ENCODE measurements at places on chromosomes 3 and 15. TPM values are rescaled to one million over a fixed set of nuclear protein-coding genes. Genes with fewer than 3 reads are reported as not detected.
A peak's percentile ranks its signal among the peaks of the same experiment; 100 is the strongest.

Gene SLC9A9
- total RNA-seq: 42.5 TPM

DNA sequence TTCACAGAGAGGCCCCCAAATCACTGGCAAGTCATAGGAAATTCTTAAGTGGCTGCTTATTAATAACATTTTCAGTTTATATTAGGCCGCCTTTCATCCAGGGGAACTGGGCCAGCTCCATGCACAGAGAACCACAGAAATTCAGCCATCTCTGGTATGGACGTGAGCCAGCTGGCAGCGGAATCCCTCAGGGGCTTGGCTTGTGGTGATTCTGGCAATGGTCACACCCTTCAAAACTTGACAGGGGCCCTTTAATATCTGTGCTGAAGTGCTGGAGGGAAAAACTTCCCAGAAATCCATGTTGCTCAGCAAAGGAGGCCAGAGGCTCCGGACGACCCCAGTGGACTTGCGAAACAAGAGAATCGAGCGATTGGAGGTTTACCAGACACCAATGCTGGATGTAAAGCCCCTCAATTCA lies 11.3 kb downstream of the PRICKLE2 start:
- no peaks in the 10 kb centered on the region for H3K36me3 ChIP-seq
- H3K4me3 ChIP-seq: no peak overlapping the region
- no peaks in the 10 kb centered on the region for H3K4me1 ChIP-seq
- no peak for DNase-seq
- no peaks in the 10 kb centered on the region for H3K27me3 ChIP-seq
- H3K27ac ChIP-seq: peak overlapping the region; percentile 26

DNA sequence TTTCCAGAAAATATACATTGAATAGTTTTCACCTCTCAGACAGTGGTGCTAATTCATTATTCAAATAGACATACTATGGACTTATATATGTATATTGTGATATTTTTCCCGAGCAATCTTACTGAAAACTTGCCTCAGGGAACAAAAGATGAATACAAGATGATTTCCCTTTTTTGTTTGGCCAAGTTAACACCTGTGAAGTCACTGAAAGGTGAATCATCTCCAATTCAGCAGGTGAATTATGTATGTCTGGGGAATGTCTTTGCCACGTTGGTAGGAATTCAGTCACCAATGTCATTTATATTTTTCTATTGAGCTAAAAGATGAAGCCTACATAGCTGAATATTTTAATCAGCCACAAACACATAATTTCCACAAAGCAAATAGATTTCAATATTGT lies 88.2 kb downstream of the GPR156 start:
- H3K27ac ChIP-seq: no peak overlapping the region
- no peaks in the 10 kb centered on the region for H3K27me3 ChIP-seq
- H3K4me3 ChIP-seq: no peak overlapping the region
- no peaks in the 10 kb centered on the region for H3K4me1 ChIP-seq
- no peaks in the 10 kb centered on the region for H3K36me3 ChIP-seq
- DNase-seq: no peak

DNA sequence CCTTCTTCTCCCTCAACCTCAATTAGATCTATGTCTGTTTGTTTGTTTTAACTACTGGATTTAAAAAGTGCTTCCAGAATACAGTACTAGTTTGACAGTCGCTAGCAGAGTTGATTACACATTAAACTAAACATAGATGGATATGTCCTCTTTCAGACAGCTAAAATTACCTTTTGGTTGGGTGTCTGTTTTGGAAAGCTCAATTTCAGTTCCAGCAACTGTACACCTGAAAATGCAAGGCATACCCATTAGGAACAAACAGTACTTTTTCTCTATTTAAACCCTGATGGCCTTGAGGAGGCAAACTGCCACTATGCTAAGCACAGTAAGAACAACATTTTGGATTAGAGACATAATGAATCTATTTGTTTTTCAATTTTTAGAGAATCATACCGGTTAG lies 234.4 kb downstream of the UNC13C start:
- H3K27ac ChIP-seq: no peak overlapping the region
- DNase-seq: no peak
- no peak overlapping the region for H3K4me3 ChIP-seq

- peaks cover 81% of the 10 kb centered on the region for H3K4me1 ChIP-seq
- no peaks in the 10 kb centered on the region for H3K27me3 ChIP-seq
- H3K4me3 ChIP-seq: no peak overlapping the region
Measured at GRCh38 chr15:51190424-51191068, 95.8 kb upstream of the TNFAIP8L3 start.

- DNase-seq: no peak
- no peaks in the 10 kb centered on the region for H3K4me1 ChIP-seq
- H3K27me3 ChIP-seq: no peaks in the 10 kb centered on the region
- H3K4me3 ChIP-seq: no peak overlapping the region
- H3K27ac ChIP-seq: no peak overlapping the region
- no peaks in the 10 kb centered on the region for H3K36me3 ChIP-seq
Measured at GRCh38 chr3:11245276-11245675, 26.9 kb upstream of the ATG7 start.

DNA sequence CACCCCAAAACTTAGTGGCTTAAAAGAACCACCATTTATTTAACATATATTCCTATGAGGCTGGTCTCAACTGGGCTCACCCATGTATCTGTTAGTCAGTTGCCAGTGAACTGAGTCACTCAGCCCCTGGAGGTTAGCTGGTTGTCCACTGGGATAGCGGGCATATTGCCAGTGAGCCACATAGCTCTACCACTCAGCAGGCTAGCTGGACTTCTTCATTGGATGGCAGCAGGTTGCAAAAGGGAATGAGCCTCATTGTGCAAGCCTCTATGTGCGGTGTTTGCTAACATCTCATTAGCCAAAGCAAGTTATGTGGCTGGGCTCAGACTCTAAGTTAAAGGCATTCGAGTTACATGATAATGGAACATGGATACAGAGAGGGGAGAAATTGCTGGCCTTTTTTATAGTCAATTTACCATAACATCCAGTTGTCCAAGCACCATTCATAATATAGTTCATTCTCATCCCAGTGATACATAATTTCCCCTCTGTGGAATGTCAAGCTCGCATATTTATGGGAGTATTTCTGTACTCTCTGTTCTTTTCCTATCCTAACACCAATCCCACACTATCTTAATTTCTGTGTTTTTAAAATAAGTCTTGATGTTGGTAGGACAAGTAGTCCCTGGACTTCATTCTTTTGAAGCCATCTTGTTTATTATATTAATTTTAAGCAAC lies 8.7 kb downstream of the BTD start:
- H3K27me3 ChIP-seq: no peaks in the 10 kb centered on the region
- H3K4me1 ChIP-seq: peaks cover 6% of the 10 kb centered on the region
- H3K27ac ChIP-seq: peak overlapping the region; percentile 19
- H3K36me3 ChIP-seq: no peaks in the 10 kb centered on the region
- H3K4me3 ChIP-seq: no peak overlapping the region

- no peaks in the 10 kb centered on the region for H3K27me3 ChIP-seq
- no peak overlapping the region for H3K27ac ChIP-seq
- H3K4me1 ChIP-seq: peaks cover 5% of the 10 kb centered on the region
- DNase-seq: no peak
- no peak overlapping the region for H3K4me3 ChIP-seq
Measured at GRCh38 chr3:179421500-179421899, 29.8 kb downstream of the GNB4 start.

GRCh38 chr15:91665212-91665611 lies 188.3 kb upstream of the SLCO3A1 start:
- no peaks in the 10 kb centered on the region for H3K4me1 ChIP-seq
- H3K27me3 ChIP-seq: peaks cover 4% of the 10 kb centered on the region
- no peak overlapping the region for H3K4me3 ChIP-seq
- no peak for DNase-seq
- no peak overlapping the region for H3K27ac ChIP-seq

GRCh38 chr3:59542276-59542675 lies 492.5 kb upstream of the CFAP20DC start:
- H3K27me3 ChIP-seq: no peaks in the 10 kb centered on the region
- no peak overlapping the region for H3K4me3 ChIP-seq
- no peak overlapping the region for H3K27ac ChIP-seq
- H3K4me1 ChIP-seq: no peaks in the 10 kb centered on the region
- H3K36me3 ChIP-seq: no peaks in the 10 kb centered on the region
- no peak for DNase-seq

DNA sequence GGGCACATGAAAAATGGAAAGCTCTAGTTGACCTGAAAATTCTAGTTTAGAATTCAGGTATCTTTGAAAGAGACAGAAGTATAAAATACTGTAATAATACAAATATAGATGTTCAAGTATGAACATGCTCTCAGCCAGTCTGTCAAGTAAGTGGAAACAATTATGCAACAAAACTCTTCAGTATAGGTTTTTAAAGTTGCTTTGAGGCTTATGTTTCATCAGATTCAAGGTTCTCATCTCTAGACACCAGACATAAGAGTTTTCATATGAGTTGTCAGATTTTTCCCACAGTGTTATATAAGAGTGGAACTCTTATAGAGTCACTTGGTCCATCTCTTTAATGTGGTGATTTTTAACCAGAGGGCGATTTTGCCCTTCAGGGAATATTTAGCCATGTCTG lies 22.0 kb downstream of the CMSS1 start:
- no peak for DNase-seq
- no peaks in the 10 kb centered on the region for H3K36me3 ChIP-seq
- no peaks in the 10 kb centered on the region for H3K27me3 ChIP-seq

GRCh38 chr3:184796551-184796950 lies 15.4 kb upstream of the VPS8 start:
- H3K4me3 ChIP-seq: no peak overlapping the region
- no peaks in the 10 kb centered on the region for H3K36me3 ChIP-seq
- no peak overlapping the region for H3K27ac ChIP-seq
- no peak for DNase-seq
- H3K4me1 ChIP-seq: no peaks in the 10 kb centered on the region
- H3K27me3 ChIP-seq: no peaks in the 10 kb centered on the region

- no peak overlapping the region for H3K27ac ChIP-seq
- H3K4me1 ChIP-seq: peaks cover 12% of the 10 kb centered on the region
- H3K36me3 ChIP-seq: no peaks in the 10 kb centered on the region
Measured at GRCh38 chr3:122936335-122936734, 91.2 kb downstream of the SEMA5B start.

DNA sequence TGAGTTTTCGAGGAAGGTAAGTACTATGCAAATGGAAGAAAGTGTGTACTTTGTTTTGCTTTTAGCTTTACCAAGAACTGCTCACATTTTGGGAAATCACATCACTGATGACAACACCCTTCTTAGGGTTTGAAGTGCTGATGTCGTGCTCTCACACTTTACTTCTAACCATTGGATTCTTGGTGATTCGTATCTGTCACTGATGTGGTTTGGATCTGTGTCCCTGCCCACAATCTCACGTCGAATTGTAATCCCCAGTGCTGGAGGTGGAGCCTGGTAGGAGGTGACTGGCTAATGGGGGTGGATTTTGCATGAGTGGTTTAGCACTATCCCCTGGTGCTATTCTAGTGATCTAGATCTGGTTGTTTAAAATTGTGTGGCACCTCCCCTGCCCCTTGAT lies 75.4 kb upstream of the RGMA start:
- no peaks in the 10 kb centered on the region for H3K36me3 ChIP-seq
- no peak overlapping the region for H3K27ac ChIP-seq
- H3K4me1 ChIP-seq: no peaks in the 10 kb centered on the region
- H3K4me3 ChIP-seq: no peak overlapping the region

- no peaks in the 10 kb centered on the region for H3K4me1 ChIP-seq
- no peak for DNase-seq
- H3K36me3 ChIP-seq: no peaks in the 10 kb centered on the region
- H3K4me3 ChIP-seq: no peak overlapping the region
Measured at GRCh38 chr3:106805625-106806024, 571.6 kb upstream of the CCDC54 start.

- no peaks in the 10 kb centered on the region for H3K27me3 ChIP-seq
- H3K36me3 ChIP-seq: peaks cover 33% of the 10 kb centered on the region
- DNase-seq: no peak
- no peaks in the 10 kb centered on the region for H3K4me1 ChIP-seq
- H3K4me3 ChIP-seq: no peak overlapping the region
- H3K27ac ChIP-seq: peak overlapping the region; percentile 49
Measured at GRCh38 chr3:196268284-196269163, 19.0 kb downstream of the PCYT1A start.

DNA sequence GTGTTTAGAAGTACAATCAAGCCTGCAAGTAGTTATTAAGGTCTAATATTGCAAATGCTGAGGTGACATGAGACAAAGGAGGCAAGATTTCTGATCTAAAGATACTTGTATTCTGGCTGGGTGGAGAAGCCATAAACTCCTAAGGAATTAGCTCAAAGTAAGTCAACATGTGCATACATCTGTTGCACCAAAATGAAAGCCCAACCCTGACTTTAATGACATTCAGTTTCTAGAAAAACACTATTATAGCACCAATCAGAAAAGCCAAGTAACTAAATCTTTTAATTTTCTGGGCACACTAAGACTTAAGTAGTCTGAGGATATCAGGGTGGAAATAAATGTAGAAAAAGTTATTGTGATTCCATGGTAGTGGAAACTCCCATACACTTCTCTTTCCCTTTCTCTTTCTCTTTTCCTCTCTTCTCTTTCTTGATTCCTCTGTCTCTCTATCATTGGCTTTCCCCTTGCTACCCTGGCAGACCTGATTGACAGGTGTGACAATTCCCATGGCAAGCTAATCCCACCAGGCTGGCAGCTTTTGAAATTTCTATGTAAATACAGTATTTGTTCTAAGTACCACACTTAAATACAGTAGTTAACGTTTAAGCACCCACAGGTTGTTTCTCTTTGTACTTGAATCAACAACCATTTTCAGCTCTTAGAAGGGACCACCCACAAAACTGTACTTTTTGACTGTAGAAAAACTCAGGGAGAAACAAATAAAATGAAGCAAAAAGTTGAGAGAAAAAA lies 528.4 kb upstream of the SEMA6D start:
- H3K4me3 ChIP-seq: no peak overlapping the region
- H3K36me3 ChIP-seq: no peaks in the 10 kb centered on the region
- peaks cover 23% of the 10 kb centered on the region for H3K27me3 ChIP-seq
- no peak overlapping the region for H3K27ac ChIP-seq
- peaks cover 7% of the 10 kb centered on the region for H3K4me1 ChIP-seq
- no peak for DNase-seq
